Smooth muscle cell of trachea (primary cell): ENCODE measurements at places on chromosomes 5 and 9. TPM values are rescaled to one million over a fixed set of nuclear protein-coding genes. Genes with fewer than 3 reads are reported as not detected.

Gene RAD50
- total RNA-seq = 26.1 and 42.8 TPM in 2 replicates

Gene WNK2
- total RNA-seq = 0.15 TPM in 1 of 2 replicates, not detected in the other

Gene ITGA2
- 22.8 and 24.5 TPM in 2 replicates for total RNA-seq

Gene FAM120AOS
- 37.4 and 43.5 TPM in 2 replicates for total RNA-seq

Gene LCN1
- total RNA-seq = not detected in 2 replicates

Gene STK32A
- 0.44 and 0.83 TPM in 2 replicates for total RNA-seq

Gene NR5A1
- not detected in 2 replicates for total RNA-seq

Gene PCDHA13
- total RNA-seq = under 0.01 TPM in 2 replicates

Gene SPINK7
- total RNA-seq = not detected in 2 replicates

Gene PHYHD1
- 16.1 and 18.7 TPM in 2 replicates for total RNA-seq

Gene TMEM267
- 11.8 and 13.4 TPM in 2 replicates for total RNA-seq

Gene C9orf153
- total RNA-seq = 0.15 and 0.50 TPM in 2 replicates

Gene SLC46A2
- not detected in 2 replicates for total RNA-seq

Gene PCDHGA4
- 8.9 and 11.1 TPM in 2 replicates for total RNA-seq

Gene BHMT2
- 6.4 and 11.1 TPM in 2 replicates for total RNA-seq

Gene MSMP
- 1.2 TPM in 1 of 2 replicates, not detected in the other for total RNA-seq

Gene CMYA5
- 6.0 and 11.2 TPM in 2 replicates for total RNA-seq

Gene SH2D3C
- total RNA-seq = 0.29 TPM in 1 of 2 replicates, not detected in the other
